Left kidney (tissue), 8 donors: ENCODE measurements at places on chromosomes 6 and 20.

GRCh38 chr6:136793363-136793762, 1.1 kb upstream of the MAP3K5 start:
- no peak for DNase-seq

GRCh38 chr20:58930496-58930895, 50.6 kb upstream of the NELFCD start:
- DNase-seq: no peak

GRCh38 chr20:40782043-40782368, 93.0 kb upstream of the MAFB start:
- no peak for DNase-seq

- DNase-seq: no peak
These were observed 234.2 kb upstream of the ECI2 start for GRCh38 chr6:4369616-4370015.

GRCh38 chr6:129852257-129852858, 8.8 kb downstream of the TMEM244 start:
- DNase-seq: no peak
